Activated CD4-positive, alpha-beta T cell treated with anti-CD3 and anti-CD28 coated beads, Interleukin-2, amount 10 ng/mL, durations not matched to agents 24 days and 14 days (primary cell): ENCODE measurements at places on chromosomes 13 and 19. TPM values are rescaled to one million over a fixed set of nuclear protein-coding genes. Genes with fewer than 3 reads are reported as not detected.

The CEACAM6 gene
- total RNA-seq = not detected in 2 replicates

- H3K4me1 ChIP-seq = peaks cover 18% of the 10 kb centered on the region
- H3K36me3 ChIP-seq = no peaks in the 10 kb centered on the region
- no peak for DNase-seq
- H3K27ac ChIP-seq = no peak overlapping the region
Observed at GRCh38 chr13:24224232-24224680, 63.7 kb downstream of the SPATA13 start.

- H3K4me3 ChIP-seq = no peak overlapping the region
- H3K27me3 ChIP-seq = no peaks in the 10 kb centered on the region
- DNase-seq = no peak
- no peaks in the 10 kb centered on the region for H3K4me1 ChIP-seq
- no peak overlapping the region for H3K27ac ChIP-seq
Observed at GRCh38 chr19:29113838-29114237, 99.1 kb downstream of the UQCRFS1 start.

The PSG6 gene
- not detected in 2 replicates for total RNA-seq

DNA sequence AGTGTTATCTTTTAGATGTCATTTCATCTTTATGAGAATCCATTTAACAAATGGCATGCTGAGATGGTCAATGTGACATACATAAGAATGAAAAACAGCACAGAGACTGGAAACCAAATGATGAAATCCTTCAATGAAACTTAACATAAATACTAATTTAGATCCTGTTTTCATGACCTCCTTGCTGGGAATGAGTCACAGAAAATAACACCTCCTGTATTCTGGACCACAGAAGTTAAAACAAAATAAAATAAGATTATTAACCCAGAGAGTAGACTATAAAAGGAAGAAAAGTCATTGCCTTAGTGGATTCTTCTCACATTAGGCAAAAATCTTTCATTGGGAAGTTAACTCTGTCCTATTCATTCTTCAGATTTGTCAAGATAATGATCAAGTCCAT is 1.6 kb downstream of the DIAPH3 start:
- H3K4me3 ChIP-seq = peak overlapping the region; percentile 92
- peaks cover 19% of the 10 kb centered on the region for H3K36me3 ChIP-seq

DNA sequence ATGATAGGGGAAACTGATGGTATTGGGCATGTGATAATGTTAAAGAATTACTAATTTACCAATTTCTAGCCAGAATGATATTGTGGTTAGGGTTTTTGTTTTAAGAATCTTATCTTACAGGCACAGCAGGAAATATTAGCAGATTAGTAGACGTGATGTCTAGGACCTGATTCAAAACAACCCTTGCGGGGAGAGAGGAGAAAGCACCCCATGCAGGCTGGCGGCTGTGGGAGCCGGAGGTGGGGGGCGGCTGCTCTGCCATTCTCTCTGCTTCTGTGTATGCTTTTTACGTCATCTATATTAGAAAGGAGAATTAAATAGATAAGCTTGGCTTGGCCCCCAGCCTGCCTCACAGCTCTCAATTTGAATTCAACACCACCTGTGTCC is 41.5 kb downstream of the MLLT1 start:
- no peaks in the 10 kb centered on the region for H3K27me3 ChIP-seq
- H3K36me3 ChIP-seq = peaks cover 2% of the 10 kb centered on the region
- no peak for DNase-seq
- H3K4me1 ChIP-seq = peaks cover 14% of the 10 kb centered on the region

- H3K36me3 ChIP-seq = no peaks in the 10 kb centered on the region
- no peaks in the 10 kb centered on the region for H3K27me3 ChIP-seq
- no peak for DNase-seq
- no peak overlapping the region for H3K27ac ChIP-seq
- peak overlapping the region; percentile 33 for H3K4me3 ChIP-seq
Observed at GRCh38 chr13:88704600-88705275, 1033.6 kb downstream of the SLITRK5 start.

DNA sequence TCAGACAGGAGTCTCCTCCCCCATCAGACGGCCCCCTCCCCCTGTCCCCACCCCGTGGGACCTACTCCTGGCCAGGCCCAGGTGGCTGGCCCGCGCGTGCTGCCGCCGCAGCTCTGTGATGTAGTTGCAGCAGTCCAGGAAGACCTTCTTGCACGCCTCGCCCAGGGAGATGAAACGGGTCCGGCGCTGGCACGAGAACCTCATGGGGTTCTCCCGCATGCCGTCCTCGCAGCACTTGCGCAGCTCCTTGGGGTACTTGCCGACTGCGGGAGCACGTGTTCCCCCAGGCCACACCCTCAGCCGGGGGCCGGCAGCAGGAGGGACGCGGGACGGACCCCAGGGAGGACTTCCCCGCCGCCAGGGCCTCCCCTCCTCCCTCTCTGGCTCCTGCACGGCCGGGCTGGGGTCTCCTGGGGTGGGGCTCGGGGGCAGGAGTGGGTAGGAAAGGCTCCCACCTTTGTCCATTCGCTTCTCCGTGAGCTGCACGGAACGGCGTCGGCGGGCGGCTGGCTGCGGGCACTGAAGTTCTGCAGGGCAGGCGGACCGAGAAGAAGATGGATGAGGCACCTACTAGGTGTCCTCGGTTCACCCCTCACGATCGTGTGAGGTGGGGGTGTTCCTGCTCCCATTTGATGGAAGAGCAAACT is 13.3 kb downstream of the C3 start:
- no peaks in the 10 kb centered on the region for H3K36me3 ChIP-seq
- no peak overlapping the region for H3K4me3 ChIP-seq
- DNase-seq = no peak
- peaks cover 13% of the 10 kb centered on the region for H3K4me1 ChIP-seq
- peaks cover 41% of the 10 kb centered on the region for H3K27me3 ChIP-seq

- peak overlapping the region; percentile 70 for H3K27ac ChIP-seq
- peaks cover 16% of the 10 kb centered on the region for H3K4me1 ChIP-seq
- H3K4me3 ChIP-seq = peak overlapping the region; percentile 19
- no peaks in the 10 kb centered on the region for H3K27me3 ChIP-seq
- DNase-seq = peak; percentile 79
- peaks cover 1% of the 10 kb centered on the region for H3K36me3 ChIP-seq
Observed at GRCh38 chr13:29758531-29759114, 91.8 kb downstream of the UBL3 start.

- no peak overlapping the region for H3K4me3 ChIP-seq
- H3K36me3 ChIP-seq = no peaks in the 10 kb centered on the region
- no peak for DNase-seq
Observed at GRCh38 chr13:66547685-66548084, 682.5 kb downstream of the PCDH9 start.

The ZNF285 gene
- total RNA-seq = not detected in 2 replicates

- no peak for DNase-seq
- H3K27ac ChIP-seq = no peak overlapping the region
- H3K4me1 ChIP-seq = no peaks in the 10 kb centered on the region
- H3K36me3 ChIP-seq = no peaks in the 10 kb centered on the region
Observed at GRCh38 chr13:45747071-45747470, 45.0 kb downstream of the CBY2 start.

DNA sequence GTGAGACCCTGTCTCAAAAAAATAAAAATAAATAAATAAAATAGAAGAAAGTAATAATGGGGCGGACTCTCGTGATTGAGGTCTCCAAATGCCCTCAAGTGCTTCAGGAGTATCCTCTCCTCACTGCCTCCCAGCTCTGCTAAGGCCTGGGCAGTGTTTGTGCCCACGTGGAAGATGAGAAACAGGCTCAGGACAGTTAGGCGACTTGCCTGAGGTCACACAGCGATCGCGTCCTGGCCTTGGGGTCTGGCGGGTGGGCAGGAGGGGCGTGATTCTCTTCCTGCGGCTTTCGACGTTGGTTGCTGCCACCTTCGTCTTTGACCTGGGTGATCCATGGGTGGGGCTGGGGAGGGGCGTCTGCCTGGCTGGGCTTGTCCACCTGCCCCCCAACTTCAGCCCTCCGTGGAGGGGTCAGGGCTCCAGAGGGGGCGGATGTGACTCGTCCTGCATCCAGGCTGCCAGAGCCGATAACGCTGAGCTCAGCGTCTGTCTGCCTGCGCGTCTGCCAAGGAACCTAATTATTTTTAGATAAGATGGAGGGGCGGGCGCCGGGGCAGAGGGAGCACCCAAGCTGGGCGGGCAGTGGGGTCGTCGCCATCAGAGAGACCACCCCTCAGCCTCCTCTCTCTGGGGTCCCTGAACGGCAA is 56.9 kb downstream of the NFIC start:
- H3K27ac ChIP-seq = no peak overlapping the region
- DNase-seq = no peak
- H3K4me1 ChIP-seq = no peaks in the 10 kb centered on the region
- H3K27me3 ChIP-seq = no peaks in the 10 kb centered on the region
- no peak overlapping the region for H3K4me3 ChIP-seq

DNA sequence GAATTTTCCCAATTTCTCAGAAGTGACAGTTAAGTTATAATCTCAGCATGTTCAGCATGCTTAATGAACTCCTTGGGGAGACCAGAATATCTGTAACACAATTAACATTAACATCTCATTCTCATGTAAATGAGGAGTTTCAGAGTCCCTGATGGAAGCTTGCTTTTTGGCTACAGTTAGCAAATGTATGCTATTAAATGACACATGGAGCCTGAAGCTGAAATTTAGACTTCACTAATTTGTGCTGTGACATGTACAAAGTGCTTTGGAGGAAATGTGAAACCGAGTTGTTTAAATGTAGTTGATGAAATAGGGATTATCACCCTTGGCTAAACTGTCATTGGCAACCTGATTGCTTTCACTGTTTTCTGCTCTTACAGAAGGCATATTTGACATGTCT is 2265.1 kb upstream of the PCDH20 start:
- no peak for DNase-seq
- no peak overlapping the region for H3K27ac ChIP-seq
- no peaks in the 10 kb centered on the region for H3K4me1 ChIP-seq

- no peaks in the 10 kb centered on the region for H3K4me1 ChIP-seq
- no peaks in the 10 kb centered on the region for H3K27me3 ChIP-seq
- H3K27ac ChIP-seq = no peak overlapping the region
- peaks cover 75% of the 10 kb centered on the region for H3K36me3 ChIP-seq
- DNase-seq = no peak
Observed at GRCh38 chr19:47358936-47359335, 9.8 kb downstream of the DHX34 start.

The C2CD4C gene
- 0.07 and 0.17 TPM in 2 replicates for total RNA-seq

GRCh38 chr19:19554074-19555023 is 16.3 kb downstream of the CILP2 start:
- peaks cover 4% of the 10 kb centered on the region for H3K36me3 ChIP-seq
- H3K4me1 ChIP-seq = peaks cover 5% of the 10 kb centered on the region
- H3K27me3 ChIP-seq = no peaks in the 10 kb centered on the region
- H3K27ac ChIP-seq = no peak overlapping the region

- peaks cover 2% of the 10 kb centered on the region for H3K36me3 ChIP-seq
- no peak overlapping the region for H3K4me3 ChIP-seq
- no peaks in the 10 kb centered on the region for H3K27me3 ChIP-seq
- no peak overlapping the region for H3K27ac ChIP-seq
Observed at GRCh38 chr19:21264891-21265290, 64.3 kb downstream of the ZNF708 start.

DNA sequence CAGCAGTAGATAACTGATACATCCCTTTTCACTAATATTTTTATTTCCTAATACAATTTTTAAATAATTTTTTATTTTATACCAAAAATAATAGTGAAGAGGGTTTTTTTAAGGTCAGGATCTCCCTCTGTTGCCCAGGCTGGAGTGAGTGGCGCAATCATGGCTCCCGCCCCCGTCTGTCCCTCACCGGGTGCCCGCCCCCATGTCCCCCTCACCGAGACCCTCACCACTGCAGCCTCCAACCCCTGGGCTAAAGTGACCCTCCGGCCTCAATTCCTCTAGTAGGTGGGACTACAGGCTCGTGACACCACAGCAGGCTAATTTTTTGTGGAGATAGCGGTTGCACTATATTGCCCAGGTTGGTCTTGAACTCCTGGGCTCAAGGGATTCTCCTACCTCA is 17.8 kb upstream of the ZNF846 start:
- H3K27me3 ChIP-seq = no peaks in the 10 kb centered on the region
- H3K4me1 ChIP-seq = peaks cover 20% of the 10 kb centered on the region
- H3K4me3 ChIP-seq = peak overlapping the region; percentile 90
- H3K36me3 ChIP-seq = peaks cover 4% of the 10 kb centered on the region
- DNase-seq = no peak

DNA sequence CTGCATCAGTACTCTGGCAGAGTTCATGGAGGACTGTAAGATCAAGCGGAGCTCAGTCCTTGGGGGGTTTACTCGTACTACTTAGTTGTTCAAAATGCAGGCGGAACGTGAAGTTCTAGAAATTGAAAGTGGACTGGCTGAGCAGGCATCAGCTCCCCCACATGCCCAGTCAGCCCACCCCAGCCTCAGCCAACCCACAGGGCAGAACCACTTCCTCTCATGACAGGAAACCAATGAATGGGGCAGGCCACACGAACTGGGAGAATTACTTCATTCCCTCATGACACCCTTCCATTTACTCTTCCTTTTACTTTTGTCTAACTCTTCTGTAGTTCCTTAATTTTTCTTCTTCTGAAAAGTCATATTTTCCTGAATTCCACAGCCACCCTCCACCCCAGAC is 71.9 kb downstream of the FLT1 start:
- H3K4me1 ChIP-seq = peaks cover 15% of the 10 kb centered on the region
- no peaks in the 10 kb centered on the region for H3K27me3 ChIP-seq
- no peak overlapping the region for H3K27ac ChIP-seq

The MYO1F gene
- 33.0 and 37.9 TPM in 2 replicates for total RNA-seq

DNA sequence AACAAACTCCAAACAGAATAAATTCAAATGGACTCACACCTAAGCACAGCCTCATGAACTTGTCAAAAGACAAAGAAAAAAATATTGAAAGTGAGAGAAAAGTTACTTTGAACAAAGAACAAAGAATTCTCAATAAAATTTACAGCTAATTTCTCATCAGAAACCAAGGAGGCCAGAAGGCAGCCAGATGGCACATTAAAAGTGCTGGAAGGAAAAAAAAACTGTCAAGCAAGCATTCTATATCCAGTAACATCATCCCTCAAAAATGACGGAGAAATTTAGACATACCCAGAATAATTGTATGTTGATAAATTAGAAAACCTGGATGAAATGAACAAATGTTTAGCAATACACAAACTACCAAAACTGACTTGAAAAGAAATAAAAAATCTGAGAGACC is 129.8 kb upstream of the UQCRFS1 start:
- H3K36me3 ChIP-seq = no peaks in the 10 kb centered on the region
- no peaks in the 10 kb centered on the region for H3K4me1 ChIP-seq
- no peaks in the 10 kb centered on the region for H3K27me3 ChIP-seq
- DNase-seq = no peak

DNA sequence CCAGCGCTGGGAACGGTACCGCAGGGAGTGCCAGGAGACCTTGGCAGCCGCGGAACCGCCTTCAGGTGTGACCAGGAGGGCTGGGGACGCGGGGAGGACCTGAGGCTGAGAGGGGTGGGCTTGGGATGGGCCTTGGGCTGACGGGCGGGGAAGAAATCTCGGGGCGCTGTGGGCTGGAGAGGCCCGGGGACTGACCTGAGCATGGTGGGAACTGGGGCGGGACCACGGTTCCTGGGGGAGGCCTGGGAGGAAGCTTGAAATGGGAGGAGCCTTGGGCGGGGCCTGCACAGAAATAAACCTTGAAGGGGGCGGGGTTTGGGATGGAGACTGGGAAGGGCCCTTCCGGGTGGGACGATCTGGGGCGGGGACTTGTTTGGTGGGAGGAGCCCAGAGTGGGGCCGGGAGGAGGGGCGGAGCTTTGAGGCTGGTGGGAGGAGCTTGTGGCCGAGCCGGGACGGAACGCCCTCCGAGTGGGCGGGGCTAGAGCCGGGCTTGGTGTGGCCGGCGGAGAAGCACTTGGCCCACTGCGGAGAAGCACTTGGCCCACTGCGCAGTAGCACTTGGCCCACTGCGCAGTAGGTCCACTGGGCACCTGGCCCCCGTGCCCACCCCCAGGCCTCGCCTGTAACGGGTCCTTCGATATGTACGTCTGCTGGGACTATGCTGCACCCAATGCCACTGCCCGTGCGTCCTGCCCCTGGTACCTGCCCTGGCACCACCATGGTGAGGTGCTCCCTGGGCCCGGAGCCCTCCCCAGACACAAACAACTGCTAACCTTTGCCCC is 2.8 kb downstream of the GIPR start:
- peaks cover 25% of the 10 kb centered on the region for H3K4me1 ChIP-seq
- H3K4me3 ChIP-seq = peak overlapping the region; percentile 73
- H3K36me3 ChIP-seq = peaks cover 2% of the 10 kb centered on the region

The ZNF562 gene
- total RNA-seq = 15.9 and 16.9 TPM in 2 replicates

The ZNF837 gene
- 0.89 and 1.1 TPM in 2 replicates for total RNA-seq
